ENCODE measurements at places on chromosomes 3 and 15.

DNA sequence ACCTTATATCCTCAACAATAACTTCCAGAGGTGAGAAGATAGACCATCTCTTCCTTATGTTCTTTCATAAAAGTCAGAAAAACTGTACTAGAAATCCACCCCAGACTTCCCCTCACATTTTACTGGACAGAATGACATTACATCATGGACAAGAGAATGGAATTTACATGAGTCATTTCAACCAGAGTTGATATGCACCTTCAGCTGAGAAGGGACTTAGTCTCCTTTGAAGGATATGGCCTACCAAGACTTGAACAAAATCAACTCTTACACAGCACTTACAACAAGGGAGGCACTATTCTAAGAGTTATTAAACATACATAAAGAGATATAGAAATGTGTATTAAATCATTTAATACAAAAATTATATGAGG is 380.0 kb upstream of the DPH6 start:
- DNase-seq = no peak

DNA sequence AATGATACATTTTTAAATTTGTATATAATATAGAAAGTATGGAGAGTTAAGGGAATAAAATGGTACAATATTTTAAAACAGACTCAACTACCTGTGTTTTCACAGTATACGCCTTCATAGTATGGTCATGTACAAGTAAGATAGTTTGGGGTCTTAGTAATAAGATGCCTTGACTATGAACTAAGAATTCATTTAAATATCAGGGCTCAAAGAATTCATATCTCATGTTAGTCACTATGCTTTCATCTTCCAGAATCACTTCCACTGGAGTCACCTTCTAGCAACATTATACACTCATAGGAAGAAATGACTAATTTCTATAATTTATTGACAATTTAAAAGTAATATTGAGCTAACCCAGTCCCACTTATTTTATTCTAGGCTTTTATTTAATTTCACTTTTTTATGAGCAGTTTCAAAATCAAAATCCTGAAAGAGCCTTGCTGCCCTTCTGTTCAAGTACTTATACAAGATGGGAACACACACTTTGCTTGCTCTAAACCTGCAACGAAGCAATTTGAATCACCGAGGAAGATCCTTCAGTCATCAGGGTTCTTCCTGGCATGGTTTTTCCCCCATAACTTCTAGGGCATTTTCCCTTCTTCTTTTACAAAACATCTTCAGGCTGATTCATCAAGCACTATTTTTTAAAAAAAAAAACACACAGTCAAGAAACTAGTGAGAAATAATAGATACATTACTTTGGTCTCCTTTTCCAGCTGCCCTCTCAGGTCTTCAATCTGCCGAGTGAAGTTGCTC is 94.1 kb downstream of the MYH15 start:
- no peak for DNase-seq

DNA sequence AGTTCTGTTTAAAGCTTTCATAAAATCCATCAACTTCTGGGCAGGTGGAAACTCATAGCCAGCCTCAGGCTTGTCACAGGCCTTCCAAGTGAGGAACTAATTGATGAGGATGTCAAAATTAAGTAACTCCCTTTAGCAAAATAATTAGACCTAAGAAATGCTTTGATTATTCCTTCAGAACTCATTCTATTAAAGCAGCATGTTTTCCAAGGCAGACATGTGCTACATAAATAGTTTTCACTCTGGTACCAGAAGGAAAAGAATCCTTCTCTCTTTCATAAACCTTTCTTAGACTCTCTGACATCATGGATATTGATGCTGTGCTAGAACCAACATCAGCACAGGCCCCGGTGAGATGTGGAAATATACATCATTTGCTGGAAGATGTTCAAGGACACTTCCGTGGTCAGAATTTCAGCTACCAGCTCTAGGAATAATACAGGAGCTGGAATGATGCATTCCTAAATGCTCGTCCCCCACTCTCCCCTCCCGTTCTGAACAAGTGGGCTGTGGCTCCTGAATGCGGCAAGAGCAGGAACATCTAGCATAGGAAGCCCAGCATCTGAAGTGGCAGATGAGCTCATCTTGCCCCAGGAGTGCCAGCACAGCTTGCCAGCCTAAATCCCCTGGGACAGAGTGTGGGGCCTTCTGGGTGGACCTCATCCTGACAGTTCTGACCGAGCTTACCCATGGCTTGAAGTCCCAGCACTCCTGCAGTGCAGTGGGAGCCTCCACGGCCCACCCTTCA is 82.4 kb downstream of the WWTR1 start:
- no peak for DNase-seq

DNA sequence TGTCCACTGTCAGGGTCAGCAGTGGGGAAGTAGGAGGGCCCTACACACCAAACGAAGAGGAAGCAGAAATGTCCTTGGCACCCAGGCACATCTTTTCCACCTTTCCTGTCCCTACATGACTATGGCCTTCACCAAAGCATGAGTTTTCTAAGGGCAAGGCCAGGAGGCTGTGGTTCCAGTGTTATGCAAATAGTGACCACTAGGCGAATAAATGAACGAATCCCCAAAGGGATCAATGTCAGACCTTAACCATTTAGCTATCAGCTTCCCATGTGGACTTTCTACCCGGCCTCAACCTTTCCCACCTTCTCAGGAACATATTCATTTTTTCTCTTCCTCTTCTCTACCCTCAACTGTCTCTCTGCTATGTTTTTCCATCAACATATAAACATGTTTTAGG is 63.1 kb downstream of the NTRK3 start:
- DNase-seq = no peak

DNA sequence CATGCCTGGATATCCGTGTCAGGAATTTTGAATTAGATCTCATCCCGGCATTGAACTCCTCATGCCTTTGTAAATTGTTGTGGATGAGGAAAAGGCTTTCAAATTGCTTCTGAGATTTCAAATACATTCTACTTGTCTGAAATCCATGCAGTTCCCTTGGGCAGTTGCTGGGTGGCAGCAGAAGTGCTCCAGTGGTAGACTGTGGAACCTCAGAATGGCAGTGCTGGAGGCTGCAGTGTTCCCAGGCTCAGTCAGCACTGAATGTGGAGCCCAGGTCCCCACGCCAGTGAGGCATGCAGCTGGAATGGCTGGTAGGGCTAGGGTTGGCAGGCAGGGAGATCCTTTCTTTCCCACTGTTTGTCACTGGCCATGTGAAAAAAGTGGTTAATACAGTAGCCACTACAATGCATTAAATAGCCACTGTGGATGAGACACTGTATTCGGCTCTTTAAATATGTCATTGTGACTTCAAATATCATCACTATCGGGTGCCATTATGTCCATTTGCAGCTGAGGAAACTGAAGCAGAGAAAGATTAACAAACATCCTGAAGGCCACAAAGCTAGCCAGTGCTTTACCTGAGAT is 98.6 kb downstream of the TPRG1 start:
- peak; percentile 19 for DNase-seq

DNA sequence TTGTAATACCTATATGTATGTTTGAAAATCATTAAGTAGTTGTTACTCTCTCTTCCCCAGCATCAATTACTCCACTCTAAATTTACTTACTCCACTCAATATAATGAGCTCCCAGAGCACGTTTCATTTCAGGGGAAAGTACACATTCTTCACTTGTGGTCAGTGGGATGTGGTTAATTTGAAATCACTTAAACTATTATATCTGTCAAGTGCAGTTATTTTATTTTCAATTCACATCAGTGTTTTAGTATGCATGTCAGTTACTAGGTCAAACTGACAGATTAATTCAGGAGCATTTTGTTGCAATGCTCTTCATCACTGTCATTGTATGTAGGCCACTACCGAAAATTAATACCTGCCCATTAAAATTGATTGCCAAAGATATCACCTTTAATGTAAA is 376.1 kb downstream of the ZIC4 start:
- no peak for DNase-seq

DNA sequence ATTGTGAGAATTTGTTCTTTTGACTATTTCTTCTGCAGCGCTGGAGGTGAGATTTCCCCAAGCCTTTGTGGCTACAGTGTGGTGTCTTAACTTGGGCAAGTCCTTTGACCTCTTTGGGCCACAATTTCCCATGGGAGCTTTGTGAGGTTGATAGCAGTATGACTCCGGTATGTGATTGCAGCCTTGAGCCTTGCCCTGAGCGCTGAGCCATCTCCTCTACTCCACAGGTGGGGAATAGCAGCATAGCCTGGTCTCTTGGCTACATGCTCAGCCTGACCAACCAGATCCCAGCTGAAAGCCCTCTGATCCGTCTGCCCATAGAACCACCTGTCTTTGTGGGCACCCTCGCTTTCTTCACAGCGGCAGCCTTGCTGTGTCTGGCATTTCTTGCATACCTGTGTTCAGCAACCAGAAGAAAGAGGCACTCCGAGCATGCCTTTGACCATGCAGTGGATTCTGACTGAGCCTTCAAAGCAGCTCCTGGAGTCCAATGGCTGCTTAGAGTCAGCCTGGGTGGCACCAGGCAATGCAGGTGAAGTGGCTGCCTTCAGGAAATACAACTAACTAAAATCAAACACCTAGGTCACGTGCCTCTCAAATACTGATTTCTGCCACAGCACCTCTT is 30.0 kb upstream of the RPL14 start:
- no peak for DNase-seq
